ENCODE measurements at places on chromosomes 11 and 22. TPM values are rescaled to one million over a fixed set of nuclear protein-coding genes. Genes with fewer than 3 reads are reported as not detected.
A peak's percentile ranks its signal among the peaks of the same experiment; 100 is the strongest.

DNA sequence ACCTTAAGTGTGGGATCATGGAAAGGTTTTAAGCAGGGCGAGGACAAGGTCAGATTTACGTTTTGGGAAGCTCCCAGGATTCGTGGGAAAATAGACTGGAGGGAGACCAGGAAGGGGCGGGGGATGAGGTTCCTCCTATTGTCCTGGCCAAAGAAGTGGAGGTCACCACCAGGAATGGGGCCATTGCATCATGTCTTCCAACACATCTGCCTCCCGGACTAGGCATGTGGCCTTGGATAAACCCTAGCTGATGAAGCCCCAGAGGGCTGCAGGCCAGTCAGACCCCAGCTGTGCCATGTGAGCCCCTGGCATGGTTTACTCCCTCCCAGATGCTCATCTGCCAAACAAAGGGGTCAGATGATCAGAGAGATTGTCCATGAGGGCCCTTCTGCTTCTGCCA, 11.5 kb upstream of the YWHAH start:
- no peak for DNase-seq

DNA sequence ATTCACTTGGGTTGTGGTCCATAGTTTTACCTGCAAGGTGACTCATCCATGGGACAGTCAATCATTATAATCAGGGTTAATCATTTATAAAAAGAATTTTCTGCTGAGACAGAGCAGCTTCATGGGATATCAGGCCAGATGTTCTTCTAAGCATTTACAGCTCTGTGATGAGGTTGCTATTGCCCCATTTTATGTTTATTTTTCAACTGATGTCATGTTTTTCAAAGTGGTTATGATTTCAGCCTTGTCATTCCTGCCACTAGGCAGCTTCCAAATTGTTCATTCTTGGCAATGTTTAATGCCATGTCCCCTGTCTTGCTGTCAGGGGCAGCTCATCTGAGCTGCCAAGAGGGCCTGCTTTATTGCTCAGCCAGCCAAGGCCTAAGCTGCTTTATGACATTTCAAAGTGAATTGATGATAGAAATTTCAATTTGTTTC, 35.9 kb upstream of the ZBED5 start:
- DNase-seq = no peak

DNA sequence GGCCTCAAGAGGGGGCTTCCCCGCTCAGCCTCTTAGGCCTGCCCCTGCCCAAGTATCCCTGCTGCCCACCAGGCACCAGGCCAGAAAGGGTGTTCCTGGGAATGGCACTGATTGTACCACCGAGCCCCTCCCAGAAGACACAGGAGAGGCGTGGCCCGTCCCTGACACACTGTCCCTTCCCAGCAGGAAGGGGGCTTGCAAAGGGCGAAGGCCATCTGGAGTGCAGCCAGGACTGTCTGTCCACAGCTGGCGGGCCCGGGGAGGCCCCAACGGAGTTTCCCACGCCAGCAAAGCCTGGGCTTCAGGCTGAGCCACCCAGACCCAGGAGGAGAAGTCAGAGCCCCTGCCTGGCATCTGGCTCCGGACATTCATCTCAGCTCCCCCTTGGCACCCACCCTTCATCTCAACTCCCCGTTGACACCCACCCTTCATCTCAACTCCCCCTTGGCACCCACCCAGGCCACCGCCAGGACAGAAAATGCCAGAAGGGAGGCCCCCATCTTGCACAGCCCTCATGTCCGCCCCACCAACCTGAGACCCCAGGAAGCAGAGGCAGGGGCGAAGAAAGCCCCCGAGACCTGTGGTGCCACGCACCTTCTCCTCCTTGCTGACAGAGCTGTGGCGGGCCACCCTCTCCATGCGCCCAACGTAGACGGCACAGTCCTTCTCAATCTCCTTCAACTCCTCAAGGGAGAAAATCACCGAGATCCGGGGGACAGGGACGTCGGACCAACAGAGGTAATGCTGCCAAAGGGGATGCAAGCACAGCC, 19.4 kb downstream of the TUBGCP6 start:
- DNase-seq = no peak

GRCh38 chr11:74459584-74459983, 7.8 kb downstream of the KCNE3 start:
- no peak for DNase-seq

- DNase-seq = no peak
Observed at GRCh38 chr22:33418484-33418883, 360.3 kb upstream of the SYN3 start.

DNA sequence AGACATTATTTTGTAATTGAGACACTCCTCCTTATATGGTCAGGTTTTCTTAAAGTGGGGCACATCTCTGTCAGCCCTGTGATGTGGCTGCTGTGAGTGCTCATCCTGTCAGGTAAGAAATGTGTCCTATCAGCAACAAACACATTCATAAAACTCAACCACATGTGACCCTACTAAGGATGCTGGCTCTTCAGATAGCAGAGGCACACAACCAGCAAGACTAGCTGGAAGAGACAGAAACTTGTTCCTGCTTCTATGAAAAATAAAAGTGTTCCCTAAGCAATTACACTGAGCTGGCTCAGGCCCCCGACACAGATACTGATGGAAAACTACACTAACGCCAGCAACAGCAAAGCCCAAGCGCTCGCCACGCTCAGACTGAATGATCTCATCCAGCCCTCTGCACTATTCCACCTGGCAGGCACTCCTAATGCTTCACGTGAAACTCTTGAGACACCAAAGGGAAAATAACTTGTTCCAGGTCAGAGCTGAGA, 49.8 kb upstream of the CYP2D6 start:
- DNase-seq = peak; percentile 41

DNA sequence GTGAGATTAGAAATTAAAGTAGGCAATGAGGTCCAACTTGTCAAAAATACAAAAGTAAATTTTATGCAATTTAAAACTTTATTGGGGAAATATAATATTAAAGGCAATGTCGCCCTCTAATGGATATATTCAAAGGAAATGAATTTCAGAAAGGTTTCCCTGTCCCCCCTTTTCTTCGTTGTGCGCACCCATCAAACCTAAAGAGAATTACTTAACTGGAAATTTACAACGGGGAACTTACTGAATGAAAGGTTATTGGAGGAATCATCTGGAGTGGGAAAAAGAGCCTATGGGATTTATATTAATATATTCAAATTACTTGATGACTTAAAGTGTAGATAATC, 1.7 kb upstream of the ABTB2 start:
- DNase-seq = no peak

- no peak for DNase-seq
Observed at GRCh38 chr11:134258577-134258976, 5.2 kb downstream of the ACAD8 start.

- no peak for DNase-seq
Observed at GRCh38 chr11:121967131-121967704, 148.8 kb downstream of the BLID start.

DNA sequence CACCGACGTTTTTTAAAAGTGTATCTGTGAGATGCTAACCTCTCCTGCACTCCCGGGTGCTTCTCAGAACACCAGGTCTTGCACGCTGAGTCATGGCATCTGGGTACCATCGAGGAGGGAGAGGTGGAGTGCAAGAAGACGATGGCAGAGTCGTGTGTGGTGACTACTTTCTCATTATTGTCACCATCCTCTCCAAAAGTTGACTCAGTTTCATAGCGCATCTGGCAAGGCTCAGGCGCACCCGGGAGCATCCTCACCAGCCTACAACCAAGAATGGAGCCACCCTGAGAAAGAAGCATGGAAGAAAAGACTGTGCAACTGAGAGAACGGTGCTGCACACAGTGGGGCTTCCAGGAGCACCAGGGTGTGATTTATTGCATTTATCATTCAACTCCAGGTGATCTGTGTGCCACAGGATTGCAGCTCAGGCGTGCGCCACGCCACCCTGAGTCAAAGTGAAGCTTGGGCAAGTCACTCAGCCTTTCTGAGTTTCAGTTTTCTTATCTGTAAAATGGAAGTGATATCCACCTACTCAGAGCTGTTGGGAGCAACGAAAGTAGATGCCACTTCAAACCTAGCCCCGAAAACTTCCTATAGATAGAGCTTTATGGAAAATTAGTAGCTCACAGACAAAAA, 65.4 kb downstream of the LINC01488 start:
- no peak for DNase-seq

GRCh38 chr22:48473202-48473601, 1354.5 kb downstream of the BRD1 start:
- DNase-seq = no peak

DNA sequence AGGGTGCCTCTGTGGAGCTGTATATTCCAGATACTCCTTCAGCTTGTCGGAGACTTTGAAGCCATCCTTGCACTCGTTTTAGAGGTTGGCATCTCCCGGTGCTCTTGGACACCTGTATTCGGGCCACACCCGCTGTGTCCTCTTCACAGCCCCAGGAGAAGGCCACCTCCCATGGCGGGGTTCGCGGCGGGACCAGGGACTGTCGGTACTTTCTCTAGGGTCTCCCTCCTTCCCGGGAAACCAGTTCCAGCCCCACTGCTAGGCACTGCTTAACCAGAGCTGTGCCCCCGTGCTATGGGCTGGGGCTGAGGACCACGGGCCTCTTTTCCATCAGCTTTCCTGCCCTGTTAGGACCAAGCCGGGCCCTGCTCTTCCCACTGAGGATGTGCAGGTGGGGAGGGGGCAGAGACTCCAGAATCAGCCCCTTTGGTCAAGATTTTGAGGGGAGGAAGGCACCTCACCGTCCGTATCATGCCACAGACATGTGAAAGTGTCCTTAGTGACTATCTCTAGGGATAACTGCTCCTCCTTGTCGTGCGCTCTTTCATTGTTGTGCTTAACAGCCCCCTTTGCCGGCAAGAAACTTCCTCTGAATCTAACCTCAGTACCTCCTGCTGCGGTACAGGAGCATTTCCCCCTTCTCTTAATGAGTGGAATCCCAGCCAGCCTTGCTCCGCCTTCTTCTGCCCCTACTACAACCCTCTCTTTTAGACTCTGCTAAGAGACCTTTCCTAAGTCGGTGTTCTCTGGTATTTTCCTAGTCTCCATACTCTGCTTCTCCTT, 1.2 kb upstream of the B3GAT1 start:
- no peak for DNase-seq

- no peak for DNase-seq
Observed at GRCh38 chr11:10303558-10304363, 1.1 kb upstream of the ADM start.

DNA sequence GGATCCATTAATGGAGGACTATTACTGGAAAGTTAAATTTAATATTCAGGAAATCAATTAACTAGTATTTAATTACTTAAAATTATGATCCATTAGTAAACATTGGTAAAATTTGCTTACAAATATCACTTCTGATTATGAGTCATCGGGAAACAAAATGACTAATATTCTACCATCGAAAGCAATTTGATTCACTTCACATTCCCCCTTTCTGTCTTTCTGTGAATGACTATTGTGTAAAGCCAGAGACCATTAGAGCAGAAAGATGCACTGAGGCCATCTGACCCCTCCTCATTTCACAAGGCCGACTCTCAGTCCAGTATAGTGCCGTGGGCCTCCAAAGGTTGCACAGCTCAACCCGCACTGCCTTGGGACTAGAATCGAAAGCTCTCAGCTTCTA, 619.0 kb downstream of the OPCML start:
- DNase-seq = no peak

DNA sequence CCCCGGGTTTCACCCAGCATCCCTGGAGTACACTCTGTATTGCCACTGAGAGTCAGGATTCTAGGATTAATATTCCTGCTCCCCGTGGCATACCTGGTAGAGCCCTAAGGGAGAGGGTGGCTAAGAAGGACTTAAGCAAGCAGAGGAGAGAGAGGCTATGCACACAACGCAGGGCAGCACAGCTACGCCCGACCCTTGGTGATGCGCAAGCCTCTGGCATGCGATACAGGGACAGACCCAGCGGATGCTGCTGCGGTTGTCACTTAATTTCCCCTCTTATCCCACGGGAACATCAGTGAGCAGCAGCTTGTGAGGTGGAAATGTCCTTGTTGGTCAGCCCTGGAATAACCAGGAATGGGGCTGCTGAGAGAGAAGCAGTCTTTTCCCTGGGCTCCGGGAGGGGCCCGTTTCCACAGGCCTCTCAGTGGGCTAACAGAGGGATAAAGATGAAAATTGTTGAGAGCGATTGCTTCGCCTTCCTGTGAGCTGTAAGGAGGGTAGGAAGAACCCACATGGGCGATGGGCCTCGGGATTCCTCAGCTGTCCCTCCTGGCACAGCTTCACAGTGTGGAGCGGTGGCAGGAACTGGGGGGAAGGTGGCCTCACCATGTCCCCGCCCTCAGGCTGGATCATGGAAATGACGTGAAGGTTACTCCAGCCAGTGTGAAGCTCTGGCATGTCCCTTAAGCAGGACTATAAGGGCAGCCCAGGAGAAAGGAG, 48.4 kb upstream of the RAB1B start:
- DNase-seq = no peak

DNA sequence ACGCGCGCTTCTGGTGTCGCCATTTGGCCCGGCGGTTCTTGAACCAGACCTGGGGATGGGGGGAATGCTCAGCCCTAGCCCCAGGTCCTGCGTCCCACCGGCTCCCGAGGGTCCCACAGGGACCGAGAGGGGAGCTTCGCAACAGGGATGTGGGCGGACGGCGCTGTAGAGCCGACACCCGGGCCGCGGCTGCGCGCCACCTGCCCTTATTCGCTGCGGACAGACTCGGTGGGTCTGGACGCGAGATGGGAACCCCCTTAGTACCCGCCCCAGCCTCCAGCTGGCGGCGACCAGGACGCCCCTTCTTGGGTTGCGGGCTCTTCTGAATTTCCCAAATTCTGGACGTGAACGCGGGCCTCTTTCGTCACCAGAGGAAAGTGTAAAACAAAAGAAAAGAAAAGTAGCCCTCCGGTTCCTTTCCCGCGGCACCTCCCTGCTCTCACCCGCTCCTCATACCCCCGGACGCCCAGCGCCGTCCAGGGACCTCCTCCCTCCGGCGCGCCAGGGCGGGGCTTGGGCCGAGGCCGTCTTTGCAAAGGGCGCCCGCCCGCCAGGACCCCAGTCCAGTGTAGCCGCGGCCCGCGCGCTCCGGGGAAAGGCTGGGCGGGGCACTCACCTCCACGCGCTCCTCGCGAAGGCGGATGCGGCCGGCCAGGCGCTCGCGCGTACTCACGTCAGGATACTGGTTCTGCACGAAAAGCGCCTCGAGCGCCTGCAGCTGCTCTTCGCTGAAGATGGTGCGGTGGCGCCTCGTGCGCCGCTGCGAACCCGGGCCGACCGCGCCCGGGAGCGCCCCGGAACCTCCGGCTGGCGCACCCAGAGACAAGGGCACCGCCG, 827 bp downstream of the GSC2 start:
- no peak for DNase-seq

APOL1 gene
- 75.9 TPM for polyA plus RNA-seq

NPAS4 gene
- polyA plus RNA-seq = 0.11 TPM

GRK3 gene
- 1.0 TPM for polyA plus RNA-seq

RIC3 gene
- 10.6 TPM for polyA plus RNA-seq

MRGPRX4 gene
- not detected for polyA plus RNA-seq

CLNS1A gene
- 155 TPM for polyA plus RNA-seq

CAPN5 gene
- polyA plus RNA-seq = 7.0 TPM

PRR33 gene
- not detected for polyA plus RNA-seq

DNAJC24 gene
- 10.4 TPM for polyA plus RNA-seq

NCF4 gene
- 4.6 TPM for polyA plus RNA-seq

ADM2 gene
- polyA plus RNA-seq = 0.01 TPM

DCHS1 gene
- 5.2 TPM for polyA plus RNA-seq
